COLO829 (cell line): ENCODE measurements at places on chromosomes 3 and 15.

GRCh38 chr3:186281176-186281575, 80.9 kb downstream of the DGKG start:
- no peak for DNase-seq

- no peak for DNase-seq
Observed at GRCh38 chr3:141557961-141558706, 71.3 kb downstream of the RASA2 start.

GRCh38 chr3:169591983-169592644, 71.4 kb downstream of the MECOM start:
- no peak for DNase-seq

- no peak for DNase-seq
Observed at GRCh38 chr3:87625876-87626275, 349.5 kb upstream of the POU1F1 start.

DNA sequence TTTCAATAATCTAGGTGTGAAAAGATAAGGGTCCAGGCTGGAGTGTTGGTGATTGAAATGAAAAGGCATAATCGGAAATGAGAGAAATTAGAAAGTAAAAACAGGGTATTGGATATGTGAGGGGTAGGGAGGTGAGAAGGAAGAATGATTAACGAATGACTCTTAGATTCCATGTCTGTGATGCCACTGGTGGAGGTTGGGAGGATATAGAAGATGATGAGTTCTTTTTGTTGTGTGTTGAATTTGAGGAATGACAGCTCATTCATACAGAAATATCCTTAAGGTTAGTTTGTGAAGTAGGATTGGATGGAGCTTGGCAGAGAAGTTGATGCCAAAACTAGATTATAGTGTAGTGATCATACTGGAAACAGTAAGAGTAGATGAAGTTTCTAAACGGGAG, 72.2 kb upstream of the CCNL1 start:
- DNase-seq, result no peak

GRCh38 chr3:171465763-171466162, 5.6 kb upstream of the TNIK start:
- DNase-seq, result no peak

GRCh38 chr3:105798381-105798934, 70.4 kb downstream of the CBLB start:
- no peak for DNase-seq

- no peak for DNase-seq
Observed at GRCh38 chr3:25843332-25843731, 53.4 kb downstream of the OXSM start.

DNA sequence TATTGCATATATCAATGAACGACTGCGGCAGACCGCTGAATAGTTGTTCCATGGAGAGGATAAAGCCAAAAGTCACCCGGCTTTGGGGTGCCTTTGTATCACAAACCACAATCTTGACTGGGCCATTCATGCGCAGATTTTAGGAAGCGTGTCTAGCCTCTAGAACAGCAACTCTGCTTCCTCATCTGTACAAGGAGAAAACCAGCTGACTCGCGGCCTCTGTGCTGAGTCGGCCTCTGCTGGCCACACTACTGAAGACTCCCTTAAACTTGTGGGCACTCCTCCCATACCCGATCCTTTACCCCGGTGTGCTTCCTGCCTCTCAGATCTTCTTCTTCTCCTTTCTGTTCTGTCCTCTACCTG, 872 bp downstream of the DLEC1 start:
- DNase-seq, result no peak

DNA sequence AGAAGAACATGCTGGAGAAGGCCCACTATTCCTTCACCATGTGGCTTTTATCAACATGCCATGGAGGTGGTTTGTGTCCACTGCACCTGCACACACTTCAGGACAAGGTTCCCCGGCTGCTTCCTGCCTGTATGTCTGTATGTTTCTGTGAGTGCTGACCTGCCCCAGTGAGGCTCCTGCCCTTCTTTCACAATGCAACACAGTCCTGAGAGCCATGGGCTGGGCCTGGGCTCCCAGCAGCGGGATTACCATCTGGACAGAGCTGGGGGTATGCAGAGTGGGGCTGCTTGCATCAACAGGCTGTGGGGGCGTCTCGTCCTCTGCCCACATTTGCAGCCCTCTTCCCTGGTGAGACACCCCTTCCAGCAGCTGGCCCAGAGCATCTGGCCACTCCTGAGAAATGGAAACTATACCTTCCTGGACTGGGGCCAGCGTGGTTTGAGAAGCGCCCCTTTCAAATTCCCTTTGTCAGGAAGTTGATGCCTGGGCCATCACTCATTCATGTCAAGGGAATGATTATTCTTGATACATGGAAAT, 29.3 kb upstream of the C15orf39 start:
- DNase-seq, result no peak

DNA sequence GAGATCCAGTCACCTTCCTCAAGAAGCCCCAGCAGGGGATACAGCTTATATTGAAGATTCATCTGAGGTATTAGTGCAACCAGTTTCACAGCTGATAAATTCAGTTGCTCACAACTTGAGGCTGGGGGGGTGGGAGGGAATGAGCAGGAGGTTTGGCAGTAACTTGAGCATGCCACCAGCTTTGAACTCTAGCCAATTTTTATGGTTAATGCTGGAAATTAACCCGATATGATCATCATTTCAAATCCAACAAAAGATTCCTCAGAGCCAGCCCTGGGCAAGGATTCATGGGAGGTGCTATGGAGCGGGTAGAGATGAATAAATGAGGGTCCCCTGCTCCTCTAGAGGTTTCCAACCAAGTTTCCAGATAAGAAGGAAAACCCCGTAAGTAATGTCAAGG, 73.1 kb upstream of the HES1 start:
- DNase-seq, result no peak

DNA sequence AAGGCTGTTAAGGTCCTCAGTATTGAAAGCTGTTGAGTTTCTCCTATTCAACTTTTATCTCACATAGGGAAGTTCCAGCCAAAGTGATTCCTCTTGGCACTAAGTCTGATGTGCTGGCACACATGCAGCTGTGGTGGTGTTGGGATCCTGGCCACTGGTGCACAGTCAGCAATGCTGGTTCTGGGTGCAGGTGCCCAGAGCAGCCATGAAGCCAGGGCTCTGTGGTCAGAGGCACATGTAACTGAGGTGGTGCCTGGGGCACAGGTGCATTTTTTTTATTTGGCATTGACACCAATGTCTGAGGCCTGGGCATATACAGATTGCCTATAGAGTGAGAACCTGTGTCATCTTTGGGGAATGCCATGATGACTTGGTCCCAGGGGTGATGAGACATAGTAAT, 271.4 kb downstream of the POLQ start:
- DNase-seq, result no peak

GRCh38 chr15:60116456-60117089, 112.5 kb downstream of the FOXB1 start:
- DNase-seq, result no peak

- no peak for DNase-seq
Observed at GRCh38 chr15:86399041-86399954, 319.6 kb downstream of the AGBL1 start.

DNA sequence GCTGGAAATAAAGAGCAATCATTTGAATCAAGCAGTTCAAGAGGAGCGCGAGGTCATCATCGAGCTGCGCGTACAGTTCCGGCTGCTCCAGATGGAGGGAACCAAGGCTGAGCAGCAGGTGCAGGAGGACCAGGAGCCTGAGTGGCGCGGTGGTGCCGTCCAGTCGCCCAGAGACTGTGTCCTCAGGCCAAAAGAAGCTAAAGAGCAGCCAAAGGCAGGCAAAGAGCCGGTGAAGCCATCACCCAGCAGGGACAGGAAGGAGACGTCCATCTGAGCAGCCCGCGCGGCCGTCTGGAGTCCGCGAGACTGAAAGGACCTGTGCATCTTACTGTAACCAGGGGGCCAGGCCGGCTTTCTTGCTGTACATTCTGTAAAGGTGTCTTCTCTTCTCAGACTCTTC, 277.2 kb upstream of the TTC14 start:
- DNase-seq, result no peak
